Activated gamma-delta T cell treated with Interleukin-2 at 50 U/mL for 16 hours (primary cell): ENCODE measurements at places on chromosomes 7 and 10.

DNA sequence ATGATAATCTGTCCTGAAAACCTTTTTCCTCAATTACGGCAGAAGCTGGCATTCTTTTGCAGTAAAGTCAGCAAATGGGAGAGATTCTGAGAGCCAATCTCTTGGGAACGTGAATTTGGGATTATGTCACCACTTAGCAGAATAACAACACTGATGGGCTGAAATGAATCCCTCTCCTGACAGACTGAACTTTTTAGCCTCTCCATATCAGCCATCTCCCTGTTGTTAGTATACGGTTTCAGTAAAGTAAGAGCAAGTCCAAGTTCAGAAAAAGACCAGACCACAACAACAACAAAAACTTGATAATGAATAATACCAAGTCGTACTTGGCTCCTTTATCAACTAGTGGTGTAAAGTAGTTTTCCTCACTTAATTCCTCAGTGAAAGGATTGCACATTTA lies 1048.8 kb downstream of the GATA3 start:
- no peak for DNase-seq

DNA sequence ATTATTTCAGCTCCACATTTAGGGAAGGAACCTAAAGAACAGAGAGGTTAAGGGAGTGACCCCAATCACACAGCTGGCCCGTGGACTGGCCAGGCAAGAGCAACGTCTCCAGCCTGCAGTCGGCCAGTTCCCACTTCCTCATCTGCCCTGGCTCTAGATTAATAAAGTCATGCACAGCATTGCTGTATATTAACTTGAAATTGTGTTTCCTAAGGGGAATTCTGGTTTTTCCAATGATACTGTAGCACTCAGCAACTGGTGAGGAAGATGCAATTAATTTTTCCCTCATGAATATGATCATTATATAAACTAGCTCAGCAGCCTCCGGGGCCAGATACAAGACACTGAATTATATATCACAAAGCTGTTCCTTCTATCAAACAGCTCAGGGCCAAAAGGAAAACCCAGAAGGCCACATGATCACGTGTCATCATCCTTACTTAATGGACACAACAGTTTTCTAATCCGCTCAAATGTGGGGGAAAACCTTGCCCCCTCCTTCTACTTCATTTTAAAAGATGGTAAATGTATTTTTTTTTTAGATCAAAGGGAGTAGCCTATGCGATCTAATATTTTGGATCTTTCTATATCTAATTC lies 295.3 kb upstream of the PRKCQ start:
- DNase-seq: no peak

- DNase-seq: no peak
Observed at GRCh38 chr10:7649673-7650300, 17.0 kb downstream of the ITIH5 start.

GRCh38 chr10:116477986-116478664 lies 50.5 kb downstream of the PNLIPRP3 start:
- no peak for DNase-seq

DNA sequence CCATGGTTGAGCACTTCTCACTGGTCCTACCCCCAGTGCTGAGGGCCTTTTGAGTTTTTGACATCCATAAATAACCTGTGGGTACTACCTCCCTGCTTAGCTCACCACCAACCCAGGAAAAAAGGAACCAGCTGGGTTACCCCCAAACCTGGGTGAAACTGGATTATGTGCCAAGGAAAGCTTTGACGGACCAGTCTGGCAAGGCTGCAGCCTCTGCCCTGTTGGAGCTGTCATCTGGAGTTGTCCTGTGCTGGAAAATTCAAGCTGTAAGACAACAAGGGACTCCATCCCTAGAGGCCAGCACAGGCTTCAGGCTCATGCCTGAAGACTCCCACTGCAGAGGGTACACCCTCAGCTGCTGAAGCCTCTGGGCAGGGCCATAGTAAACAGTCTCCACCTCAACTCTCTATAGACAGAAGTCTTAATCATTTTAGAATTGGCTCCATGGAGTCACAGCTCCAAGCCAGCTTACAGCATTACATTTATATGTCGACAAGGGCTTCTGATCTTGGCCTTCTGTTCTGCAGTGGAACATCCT lies 115.5 kb upstream of the AFAP1L2 start:
- no peak for DNase-seq

DNA sequence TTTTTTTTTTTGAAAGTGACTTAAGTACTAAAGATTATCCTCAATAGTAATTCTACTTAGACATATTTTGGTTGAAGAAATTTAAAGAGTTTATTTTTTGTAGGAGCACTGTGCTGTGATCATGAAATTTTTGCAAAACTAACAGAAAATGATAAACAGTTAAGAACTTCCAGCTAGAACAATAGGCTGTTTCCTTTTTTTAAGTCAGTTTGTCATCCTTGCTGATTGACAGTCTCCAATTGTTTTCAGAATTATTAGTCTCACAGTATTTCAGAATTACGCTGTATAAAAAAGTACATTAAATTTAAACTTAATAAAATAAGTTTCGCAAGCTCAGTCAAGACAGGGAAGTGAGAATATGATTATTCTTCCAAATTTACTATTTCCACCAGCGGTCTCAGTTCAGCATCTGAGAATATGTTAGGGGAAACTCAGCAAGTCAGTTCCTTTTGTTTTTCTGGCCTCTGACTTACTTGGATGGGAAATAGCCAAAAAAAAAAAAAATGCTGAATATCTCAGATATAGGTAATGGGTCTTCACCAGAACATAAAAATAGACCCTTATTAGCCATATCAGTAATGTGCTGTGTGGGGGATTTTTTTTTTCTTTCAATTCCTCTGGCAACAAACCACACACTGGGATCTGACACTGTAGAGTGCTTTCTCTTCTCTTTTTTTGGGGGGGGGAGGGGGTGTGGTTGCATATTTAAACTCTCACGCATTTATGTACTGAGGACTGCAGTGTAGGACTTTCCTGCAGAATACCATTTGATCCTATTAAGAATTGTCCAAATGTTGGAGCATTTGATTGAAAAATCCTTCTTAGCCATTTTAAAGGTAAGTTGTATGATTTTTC lies at the start of gene CD36:
Gene CD36 (plus strand): TSS at position 732 of the 855 bp plus-strand sequence. CDS start 8,099 bp downstream, outside the sequence.
- DNase-seq: no peak
